Activated CD8-positive, alpha-beta memory T cell treated with anti-CD3 and anti-CD28 coated beads for 4 hours (primary cell): ENCODE measurements at places on chromosomes 5 and 9.

- no peak for DNase-seq
Measured at GRCh38 chr5:24161559-24161958, 483.2 kb downstream of the CDH10 start.

DNA sequence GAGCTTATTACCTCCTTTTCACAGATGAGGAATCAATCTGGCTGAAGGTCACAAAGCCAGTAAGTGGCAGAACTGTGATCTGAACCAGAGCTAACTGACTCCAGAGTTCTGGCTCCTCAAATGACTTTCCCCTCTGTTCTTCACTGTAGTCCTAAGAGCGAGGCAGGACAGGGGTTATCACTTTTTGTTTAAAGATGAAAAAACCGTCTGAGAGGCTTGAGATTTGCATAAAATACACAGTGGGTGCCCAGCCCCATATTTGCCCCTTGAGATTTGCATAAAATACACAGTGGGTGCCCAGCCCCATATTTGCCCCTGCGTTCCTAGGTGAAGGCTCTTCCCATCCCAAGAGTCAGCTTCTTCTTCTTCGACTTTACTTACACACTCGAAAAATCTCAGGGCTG is 667 bp downstream of the FBXO10 start:
- no peak for DNase-seq

DNA sequence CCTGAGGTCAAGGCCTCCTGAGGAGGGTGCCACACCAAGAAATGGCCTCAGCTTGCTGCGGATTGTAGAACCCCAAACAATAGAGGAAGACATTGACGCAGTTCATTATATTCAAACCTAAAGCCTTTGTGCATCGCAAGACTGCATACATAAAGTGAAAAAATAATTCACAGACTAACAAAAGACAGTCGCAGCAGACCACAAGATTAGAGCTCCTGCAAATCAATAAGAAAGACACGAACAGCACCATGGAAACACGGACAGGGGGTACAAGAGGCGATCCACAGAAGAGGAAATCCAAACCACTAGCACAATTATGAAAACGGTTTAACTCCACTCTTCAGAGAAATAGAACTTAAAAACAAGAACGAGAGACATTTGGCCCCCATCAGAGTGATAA is 10.0 kb upstream of the TCOF1 start:
- DNase-seq: no peak

DNA sequence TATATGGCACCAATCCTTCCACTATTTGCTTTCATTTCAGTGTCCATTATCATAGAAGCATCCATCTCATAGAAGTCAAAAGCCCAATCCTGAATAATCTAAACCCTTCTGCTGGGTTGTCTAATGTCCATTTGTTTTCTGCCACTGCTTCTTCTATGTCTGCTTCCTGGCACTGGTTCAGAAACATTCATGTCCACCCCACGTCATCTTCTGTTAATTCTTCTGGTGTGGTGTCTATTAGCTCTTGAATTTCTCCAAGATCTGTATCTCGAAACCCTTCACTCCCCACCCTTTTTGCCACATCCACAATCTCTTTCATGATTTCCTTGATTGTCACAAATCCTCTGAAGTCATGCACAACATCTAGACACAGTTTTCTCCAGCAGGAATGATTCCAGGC is 23.2 kb upstream of the GOLGA1 start:
- DNase-seq: no peak

DNA sequence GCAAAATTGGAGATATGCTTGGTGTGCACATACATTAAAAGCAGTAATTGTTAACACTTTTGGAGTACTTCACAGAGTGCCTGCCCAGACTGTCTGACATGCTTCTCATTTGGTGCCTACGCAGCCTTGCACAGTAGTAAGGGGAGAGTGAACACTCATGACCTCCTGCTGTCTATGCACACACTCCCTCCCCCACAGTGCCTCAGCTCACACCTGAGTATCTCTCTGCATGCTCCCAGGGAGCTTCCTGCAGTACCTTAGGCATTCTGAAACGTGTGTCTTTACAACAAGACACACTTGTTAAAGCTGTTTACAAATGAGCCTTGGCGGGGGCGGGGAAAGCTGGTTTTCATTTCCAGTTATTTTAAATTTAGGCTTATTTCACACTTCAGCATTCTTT is 18.0 kb downstream of the MAP3K1 start:
- DNase-seq: no peak

- DNase-seq: no peak
Measured at GRCh38 chr5:179226696-179227095, 118.6 kb downstream of the ADAMTS2 start.

- DNase-seq: peak; percentile 13
Measured at GRCh38 chr9:78121488-78121887, 89.9 kb upstream of the GNAQ start.

- DNase-seq: no peak
Measured at GRCh38 chr9:108217431-108218349, 638.1 kb downstream of the ACTL7B start.

DNA sequence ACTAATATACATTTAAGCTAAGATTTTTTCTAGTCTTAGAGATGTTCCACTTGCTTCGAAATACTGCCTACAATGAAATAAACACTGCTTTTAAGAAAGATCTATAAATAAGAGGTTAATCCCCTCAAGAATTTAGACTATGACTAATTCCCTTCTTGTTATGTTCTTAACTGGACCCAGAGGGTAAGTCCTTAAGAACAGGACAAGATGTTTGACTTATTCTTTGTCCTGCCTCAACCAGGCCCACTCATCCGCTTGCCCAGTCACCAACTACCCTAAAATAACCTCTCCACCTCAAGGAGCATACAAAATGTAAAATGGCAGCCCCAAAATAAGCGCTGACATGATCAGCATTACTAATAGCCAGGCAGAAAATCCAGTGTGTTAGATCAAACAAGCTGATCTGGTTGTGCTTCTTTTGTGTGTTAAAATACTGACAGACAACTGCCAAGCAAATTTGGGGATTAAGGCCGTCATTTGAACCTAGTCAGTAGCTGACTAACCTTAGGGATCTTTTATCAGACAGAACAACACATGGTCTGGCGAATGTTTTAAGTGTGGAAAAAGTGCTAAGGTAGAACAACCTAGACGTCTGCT is 93.7 kb upstream of the SMC5 start:
- no peak for DNase-seq

GRCh38 chr9:75333624-75334023 is 245.3 kb downstream of the OSTF1 start:
- no peak for DNase-seq

GRCh38 chr9:128244837-128245231 is 31.0 kb downstream of the GOLGA2 start:
- DNase-seq: no peak
